ENCODE measurements at places on chromosomes 3 and 15.
A peak's percentile ranks its signal among the peaks of the same experiment; 100 is the strongest.

DNA sequence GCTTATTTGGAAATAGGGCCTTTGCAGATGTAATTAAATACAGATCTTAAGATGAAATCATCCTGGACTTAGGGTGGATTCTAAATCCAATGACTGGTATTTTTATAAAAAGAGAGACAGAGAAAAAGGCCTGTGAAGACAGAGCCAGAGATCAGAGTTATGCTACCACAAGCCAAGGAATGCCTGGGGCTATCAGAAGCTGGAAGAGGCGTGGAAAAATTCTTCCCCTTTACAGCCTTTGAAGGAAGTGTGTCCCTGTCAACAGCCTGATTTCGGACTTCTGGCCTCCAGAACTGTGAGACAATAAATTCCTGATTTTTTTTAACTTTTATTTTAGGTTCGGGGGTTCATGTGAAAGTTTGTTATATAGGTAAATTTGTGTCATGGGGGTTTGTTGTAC, 154.1 kb upstream of the CADPS start:
- no peak for DNase-seq

DNA sequence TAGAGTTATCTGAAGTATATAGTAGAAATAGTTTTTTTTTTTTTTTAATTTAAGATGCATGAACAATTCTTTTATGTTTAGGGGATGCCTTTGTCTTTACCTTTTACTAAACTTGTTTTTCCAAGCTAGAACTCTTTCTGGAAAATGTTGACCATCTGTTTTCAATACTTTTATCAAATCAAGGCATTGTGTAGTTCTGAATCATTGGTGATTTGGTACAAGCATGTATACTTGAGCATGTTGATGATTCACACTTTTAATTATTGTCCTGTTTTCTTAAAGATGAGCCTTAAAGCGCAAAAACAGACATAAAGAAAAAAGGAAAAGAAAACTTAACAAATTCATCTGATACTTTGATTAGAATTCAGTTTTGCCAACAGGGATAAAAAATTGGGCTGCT, 28.3 kb downstream of the PDCD6IP start:
- no peak for DNase-seq

GRCh38 chr3:123075359-123075758, 8.5 kb downstream of the PDIA5 start:
- DNase-seq = no peak

DNA sequence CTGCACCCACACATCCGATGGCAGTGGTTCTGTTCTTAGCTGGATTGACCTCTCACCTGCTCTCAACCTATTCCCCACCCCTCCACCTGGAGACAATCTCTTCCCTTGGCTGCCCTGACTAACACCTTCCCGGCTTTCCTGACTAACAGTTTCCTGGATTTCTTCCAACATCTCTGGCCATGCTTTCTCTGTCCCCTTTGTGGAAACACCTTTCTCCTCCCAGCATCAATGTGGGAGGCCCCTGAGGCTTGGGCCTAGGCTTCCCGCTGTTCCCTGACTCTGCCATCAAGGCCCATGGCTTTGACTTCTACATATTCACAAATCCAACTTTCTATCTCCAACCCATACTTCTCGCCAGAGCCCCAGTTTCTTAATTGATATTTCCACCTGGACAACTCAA, 142.8 kb upstream of the ATP2B2 start:
- DNase-seq = no peak

DNA sequence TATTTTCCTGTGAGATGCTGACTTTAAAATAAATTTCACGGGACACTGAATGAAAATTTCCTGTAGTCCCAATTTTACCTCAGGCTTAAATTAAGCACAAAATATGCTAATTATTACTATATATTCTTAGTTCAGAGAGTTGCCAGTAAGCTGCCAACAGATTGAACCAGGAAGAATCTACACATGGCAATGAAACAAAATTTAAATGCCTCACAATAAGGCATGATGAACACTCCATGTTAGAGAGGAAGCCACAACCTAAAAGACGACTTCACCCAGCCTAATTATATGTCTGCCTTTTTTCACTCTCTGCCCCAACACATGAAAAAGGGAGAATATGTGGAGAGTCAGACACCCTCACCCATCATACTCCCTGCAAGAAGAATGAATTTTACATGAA, 39.7 kb downstream of the DNAAF4 start:
- DNase-seq = no peak

DNA sequence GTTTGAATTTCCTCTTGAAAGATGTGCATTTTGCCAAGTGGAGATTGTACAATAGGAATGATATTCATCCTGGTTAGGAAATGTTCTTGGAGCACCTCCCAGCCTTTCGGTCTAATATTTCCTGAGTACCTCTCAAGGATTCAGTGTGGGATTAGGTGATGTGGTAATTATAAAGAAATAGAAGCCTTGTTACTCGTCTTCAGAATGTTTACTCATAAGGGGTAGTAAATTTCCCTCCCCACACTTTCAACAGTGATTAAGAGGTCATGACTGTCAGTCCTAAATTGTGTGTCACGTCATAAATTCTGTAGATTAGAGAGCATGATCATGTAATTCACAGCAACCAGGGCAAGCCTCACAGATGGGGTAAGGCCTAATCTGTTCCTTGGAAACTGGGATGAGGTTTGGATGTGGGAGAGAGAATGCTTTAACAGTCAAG, 633.1 kb upstream of the TBL1XR1 start:
- DNase-seq = no peak

- DNase-seq = no peak
Observed at GRCh38 chr3:117618462-117618861, 908.9 kb downstream of the TUSC7 start.

GRCh38 chr3:77939726-77940125, 899.8 kb downstream of the ROBO2 start:
- no peak for DNase-seq

GRCh38 chr3:97957617-97958311, 14.5 kb downstream of the RIOX2 start:
- DNase-seq = no peak

DNA sequence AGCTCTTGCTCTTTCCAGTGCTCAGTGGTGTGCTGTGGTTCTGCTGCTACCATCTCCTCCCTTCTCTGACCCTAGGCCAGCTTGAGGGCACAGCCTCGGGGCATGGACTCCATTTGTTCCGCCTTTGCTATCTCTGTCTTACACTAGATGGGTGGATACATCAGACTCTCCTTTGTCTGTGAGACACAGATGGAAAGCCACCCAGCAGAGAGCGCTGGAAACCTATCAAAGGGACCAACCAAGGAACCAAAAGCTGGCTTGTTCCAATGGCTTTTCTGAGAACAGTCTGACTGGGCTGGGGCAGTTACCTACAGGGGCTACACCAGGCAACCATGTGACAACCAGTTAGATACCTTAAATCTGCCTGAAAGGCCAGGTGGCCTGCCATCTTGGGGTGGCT, 63.8 kb downstream of the NPTN start:
- DNase-seq = no peak

GRCh38 chr15:71512682-71513006, 297.7 kb upstream of the NR2E3 start:
- DNase-seq = no peak

GRCh38 chr3:85258819-85259218, 300.0 kb downstream of the CADM2 start:
- DNase-seq = no peak

DNA sequence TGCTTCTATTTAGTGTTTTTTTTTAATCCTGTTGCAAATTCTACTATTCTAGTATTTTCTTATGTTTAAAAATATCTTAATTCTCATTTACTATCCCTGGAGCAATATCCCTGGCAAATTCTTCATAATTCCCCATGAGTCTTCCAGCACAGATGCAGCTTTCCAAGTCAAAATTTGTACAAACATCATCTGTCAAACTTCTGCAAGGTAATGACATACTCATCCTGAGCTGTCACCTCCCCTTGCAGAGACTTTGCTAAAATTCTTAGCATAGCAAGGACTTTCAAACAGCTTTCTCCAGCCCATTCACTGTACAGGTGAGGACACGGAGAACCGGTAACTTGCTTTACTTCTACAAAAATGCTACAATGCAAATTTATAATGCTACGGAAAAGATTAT, 28.6 kb upstream of the VGLL4 start:
- no peak for DNase-seq

GRCh38 chr3:8157640-8158039, 344.0 kb upstream of the LMCD1 start:
- DNase-seq = no peak

GRCh38 chr3:65231544-65231943, 543.7 kb upstream of the ADAMTS9 start:
- no peak for DNase-seq

- DNase-seq = no peak
Observed at GRCh38 chr3:159911664-159912037, 77.0 kb upstream of the IL12A start.

GRCh38 chr15:51904421-51904820, 67.2 kb downstream of the LEO1 start:
- no peak for DNase-seq

- no peak for DNase-seq
Observed at GRCh38 chr3:99724276-99724675, 85.9 kb downstream of the COL8A1 start.

GRCh38 chr3:63847718-63848450, 15.7 kb downstream of the THOC7 start:
- no peak for DNase-seq

DNA sequence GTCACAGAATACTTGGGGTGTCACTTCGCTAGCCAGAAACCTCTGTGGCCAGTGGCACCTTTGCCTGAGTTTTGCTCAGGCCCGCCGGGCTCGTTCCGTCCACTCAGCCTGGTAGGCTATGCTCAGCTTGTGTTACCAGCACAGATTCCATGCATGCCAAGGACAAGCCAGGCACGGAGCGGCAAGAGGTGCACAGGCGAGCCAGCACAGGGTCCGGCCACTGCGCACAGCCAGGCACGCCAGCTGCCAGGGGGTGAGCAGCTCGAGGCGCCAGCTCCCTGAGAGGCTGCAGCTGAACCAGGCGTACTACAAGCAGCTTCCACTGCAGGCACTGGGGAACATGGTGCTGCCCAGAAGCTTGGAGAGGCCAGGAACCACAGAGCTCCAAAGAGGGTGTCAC, 14.7 kb downstream of the PCYT1A start:
- DNase-seq = no peak

- peak; percentile 33 for DNase-seq
Observed at GRCh38 chr3:160154033-160154432, 71.2 kb upstream of the C3orf80 start.

DNA sequence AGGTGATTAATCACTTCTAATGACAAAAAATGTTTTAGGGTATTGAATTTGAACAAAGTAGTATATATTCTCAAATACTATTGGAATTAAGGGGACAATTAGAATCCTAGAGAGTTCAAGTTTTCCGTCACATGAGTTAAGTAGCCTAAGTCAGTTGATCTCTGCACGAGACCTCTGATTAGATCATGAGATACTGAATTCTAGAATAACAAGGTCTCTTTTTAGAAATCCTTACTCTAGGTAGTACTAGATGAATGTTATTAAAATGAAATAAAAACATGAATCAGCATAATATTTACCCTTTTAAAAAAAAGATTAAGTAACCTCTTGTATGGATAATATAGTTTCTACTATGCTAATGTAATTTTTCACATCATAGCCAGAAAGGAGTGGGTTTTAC, 43.4 kb downstream of the MYO5A start:
- DNase-seq = no peak

DNA sequence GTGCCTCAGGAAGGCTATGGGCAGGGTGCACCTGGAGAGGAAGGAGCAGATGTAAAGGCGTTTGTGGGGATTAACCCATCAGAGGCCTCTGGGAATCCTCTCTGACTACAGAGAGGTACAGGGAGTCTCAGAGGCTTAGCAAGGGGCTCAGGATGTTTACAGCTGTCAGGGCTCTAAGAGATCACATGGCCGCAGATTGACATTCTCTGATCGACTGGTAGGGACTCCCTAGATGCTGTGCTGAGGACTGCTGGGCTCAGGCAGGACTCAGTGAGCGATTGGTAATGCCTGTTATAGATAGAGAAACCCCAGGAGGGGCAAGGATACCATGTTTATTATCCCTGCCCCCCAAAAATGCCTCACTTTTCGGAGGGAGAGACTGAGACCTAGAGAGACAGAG, 103.5 kb downstream of the CORO2B start:
- no peak for DNase-seq

DNA sequence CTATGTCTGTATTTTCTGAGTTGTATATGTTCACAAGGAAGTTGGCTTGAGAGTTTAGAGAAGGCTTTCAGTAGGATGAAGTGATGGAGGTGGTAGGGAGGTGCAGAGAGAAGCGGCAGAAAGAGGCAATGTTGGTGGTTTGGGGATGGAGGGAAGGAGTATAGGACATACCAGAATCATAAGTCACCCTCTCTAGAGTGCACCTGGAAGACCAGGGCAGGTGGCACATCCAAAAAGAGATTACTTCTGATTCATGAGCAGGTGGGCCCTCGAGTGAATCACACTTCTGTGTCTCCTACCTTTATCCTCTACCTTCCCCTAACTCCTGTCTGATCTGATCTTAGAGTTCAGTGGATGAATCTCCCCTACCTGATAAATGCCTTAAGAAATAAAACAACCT, 41.8 kb upstream of the MRPL3 start:
- DNase-seq = no peak

DNA sequence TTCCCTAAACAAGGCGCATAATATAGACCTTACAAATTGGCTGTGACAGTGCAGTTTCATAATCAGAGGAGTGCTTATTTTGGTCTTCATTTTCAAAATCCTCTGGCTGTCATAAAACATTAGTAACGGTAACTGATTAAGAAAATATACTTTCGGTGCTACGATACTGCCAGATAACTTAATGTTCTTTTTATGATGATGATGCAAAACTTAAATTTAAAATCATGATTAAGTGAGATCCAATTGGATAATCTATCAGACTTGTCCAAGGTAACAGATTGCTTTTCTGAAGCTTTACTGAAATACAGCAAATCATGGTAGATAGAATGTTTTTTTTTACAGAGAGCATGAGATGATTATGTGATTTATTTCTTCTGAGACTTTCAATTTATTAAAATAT, 364.2 kb upstream of the CNTN3 start:
- DNase-seq = no peak

GRCh38 chr15:78937132-78937739, 7.6 kb downstream of the CTSH start:
- DNase-seq = peak; percentile 71

DNA sequence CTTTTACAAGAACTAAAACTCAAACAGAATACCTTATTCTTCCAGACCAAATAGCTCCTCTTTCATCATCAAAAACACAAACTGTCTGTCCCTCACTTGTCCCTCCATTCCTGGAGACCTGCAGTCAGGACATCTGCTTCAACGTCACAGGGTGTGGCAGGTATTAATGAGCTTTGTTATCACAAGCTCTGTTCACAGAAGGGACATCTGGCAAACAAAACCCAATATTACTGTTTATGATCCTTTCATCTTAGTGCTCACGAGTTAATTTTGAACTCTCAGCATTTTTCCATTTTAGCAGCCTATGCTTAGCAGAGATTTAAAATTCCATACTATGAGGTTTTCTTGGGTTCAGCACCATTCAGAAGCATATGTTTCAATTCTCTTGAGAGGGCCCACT, 32.9 kb downstream of the AP3S2 start:
- DNase-seq = no peak

GRCh38 chr15:75921732-75922703, 18.3 kb downstream of the FBXO22 start:
- DNase-seq = peak; percentile 22

Data from activated CD4-positive, alpha-beta T cell treated with anti-CD3 and anti-CD28 coated beads, Interleukin-2, amount 50 U/mL, for 16 hours (primary cell).